CD8-positive, alpha-beta memory T cell (primary cell): ENCODE measurements at places on chromosomes 4 and X. TPM values are rescaled to one million over a fixed set of nuclear protein-coding genes. Genes with fewer than 3 reads are reported as not detected.
A peak's percentile ranks its signal among the peaks of the same experiment; 100 is the strongest.

DNA sequence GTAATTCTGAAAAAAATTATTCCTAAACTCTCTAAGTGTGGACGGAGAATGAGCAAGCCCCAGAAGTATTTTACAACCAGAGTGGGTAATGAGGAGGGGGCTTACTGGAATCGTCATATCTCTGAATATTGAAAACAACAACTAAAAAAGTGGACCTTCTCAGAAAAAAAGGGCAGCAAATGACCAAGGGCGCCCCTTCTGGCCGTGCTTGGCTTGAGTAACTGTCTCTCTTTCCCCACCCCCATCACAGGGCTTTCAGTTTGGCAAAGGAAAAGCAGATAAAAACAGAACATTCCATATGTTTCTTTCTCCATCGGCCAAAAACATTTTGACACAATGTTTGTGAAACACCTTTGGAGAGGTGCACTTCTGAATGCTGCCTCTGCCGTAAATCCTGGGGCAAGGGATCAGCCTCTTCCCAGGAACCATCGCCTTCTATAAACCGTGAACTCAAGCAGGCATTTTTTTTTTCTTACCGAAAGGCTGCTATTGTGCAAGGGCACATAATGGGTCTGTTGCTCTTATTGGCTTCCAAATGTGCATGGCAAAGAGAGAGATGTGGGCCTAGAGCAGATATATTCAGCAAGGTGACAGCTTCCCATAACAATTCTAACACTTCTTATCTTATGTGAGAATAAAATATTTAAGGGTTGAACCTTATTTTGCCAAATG lies 115.4 kb downstream of the PARM1 start:
- DNase-seq = no peak

DNA sequence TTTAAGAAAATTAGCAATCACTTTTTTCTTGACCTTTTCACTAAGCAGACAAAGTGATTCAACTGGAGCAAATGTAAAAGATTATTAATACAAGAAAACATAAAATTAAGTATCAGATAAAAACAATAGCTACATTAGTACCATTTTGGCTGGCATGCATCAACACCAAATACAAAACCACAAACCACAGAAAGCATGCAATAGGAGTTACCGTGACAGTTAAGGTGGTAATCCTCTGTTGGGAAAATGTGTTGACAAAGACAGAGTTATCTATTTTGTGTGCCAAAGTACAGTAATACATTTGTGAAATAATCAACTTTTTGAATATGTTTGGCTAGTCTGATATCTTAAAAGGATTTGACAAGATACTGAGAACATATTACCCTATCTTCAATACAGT lies 89.8 kb upstream of the ETNPPL start:
- no peak for DNase-seq

GRCh38 chr4:147730333-147730732 lies 1.6 kb upstream of the ARHGAP10 start:
- no peak for DNase-seq

DNA sequence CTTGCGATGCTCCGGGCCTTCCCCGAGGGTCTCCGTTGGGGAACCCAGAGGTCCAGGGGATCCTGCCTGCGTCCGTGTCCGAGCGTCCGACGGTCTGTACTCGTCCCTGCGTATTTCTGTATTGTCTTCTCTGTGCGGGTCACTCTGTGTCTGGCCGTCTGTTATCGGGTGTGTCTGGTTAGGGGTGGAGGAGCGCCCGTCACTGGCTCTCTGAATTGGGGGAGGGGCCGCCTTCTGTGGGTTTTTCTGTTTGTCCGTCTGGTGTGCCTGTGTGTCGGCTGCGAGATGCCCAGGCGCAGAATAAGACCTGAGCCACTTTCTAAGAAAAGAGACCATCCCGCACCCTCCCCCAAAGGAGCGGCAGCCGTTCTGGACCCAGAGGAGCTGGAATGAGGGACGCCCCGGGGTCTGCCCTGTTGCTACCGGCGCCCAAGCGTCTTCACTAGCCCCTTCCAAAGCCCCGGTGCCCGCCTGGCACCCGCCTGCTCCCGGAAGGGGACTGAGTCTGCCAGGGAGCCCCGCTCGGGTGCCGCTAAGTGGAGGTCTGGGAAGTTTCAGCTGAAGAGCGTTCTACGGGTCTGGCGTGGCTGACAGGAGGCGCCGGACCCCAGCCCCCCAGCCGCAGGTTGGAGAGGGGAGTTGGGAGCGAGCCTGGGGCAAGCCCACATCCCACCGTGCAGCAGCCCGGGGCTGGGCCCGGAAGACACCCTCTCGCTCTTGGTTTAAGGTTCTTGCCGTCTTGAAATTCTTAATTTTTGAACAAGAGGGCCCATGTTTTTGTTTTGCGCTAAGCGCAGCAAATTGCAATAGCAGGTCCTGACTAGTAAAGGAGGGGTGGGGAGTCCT lies 1.0 kb upstream of the OTOP1 start:
- no peak for DNase-seq

- DNase-seq = no peak
These were observed 13.4 kb downstream of the P2RY10 start for GRCh38 chrX:78958419-78959116.

Gene SPINK2
- total RNA-seq = 2.1 TPM

Gene EDNRA
- not detected for total RNA-seq

- DNase-seq = no peak
These were observed 115.5 kb upstream of the STOX2 start for GRCh38 chr4:183789657-183790056.

DNA sequence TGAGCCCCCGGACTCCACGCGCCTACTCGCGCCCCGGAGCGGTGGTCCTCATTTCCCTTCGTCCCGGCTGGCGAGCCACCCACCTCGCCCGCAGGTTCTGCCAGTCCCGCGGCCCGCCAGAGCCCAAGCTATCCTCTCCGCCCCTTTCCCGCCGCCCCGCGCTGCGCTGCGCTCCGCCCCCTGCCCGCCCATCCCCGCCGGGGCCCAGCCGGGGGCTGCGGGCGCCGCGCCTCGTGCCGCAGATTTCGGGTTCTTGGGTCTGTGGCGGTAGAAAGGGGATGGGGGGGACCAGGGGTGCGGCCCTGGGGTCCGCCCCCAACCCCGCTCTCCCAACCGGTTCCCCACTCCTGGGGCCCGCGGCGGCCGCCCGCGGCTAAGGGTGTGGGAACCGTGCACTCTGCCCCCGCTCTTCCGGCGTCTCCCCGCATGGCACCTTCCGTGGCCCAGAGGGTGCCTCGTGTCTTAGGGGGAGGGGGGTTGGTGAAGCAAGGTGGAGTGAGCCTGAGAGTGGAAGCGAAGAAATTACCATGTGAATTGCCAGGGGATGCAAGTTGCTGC lies 650.8 kb upstream of the DIPK2B start:
- DNase-seq = peak; percentile 28
